ENCODE measurements at places on chromosomes 12 and 14.

DNA sequence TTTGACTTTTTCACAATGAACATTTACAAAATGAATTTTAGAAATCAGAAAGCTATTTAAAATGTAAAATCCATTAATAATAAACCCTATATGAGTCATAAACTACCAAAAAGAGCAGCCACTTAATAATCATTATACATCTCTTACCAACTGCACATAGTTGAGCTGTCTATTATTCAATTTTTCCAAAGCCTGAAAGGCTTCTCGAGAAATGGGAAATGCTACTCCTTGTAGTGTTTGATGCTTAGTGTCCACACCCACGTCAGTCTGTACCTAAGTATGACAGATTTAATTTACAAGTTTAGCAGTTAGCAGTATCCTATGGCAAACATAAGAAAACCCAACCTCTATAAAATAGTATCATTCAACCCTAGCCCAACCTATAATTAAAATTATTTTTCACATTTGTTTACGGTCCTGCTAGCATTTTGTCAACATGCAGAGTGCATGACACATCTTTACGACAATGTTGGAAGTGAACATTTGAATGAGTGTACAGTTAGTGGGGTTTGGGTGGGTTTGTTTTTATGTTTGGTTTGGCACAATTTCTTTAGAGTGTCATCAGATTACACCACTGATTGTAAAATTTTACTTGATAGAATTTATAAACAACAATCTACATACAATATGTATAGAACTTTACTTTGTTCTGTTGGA lies 8.4 kb downstream of the TWF1 start:
- no peak for DNase-seq

GRCh38 chr12:39240587-39240986 lies 202.3 kb downstream of the KIF21A start:
- DNase-seq, result no peak

- DNase-seq, result no peak
Measured at GRCh38 chr12:19972325-19973288, 395.7 kb upstream of the PDE3A start.

- DNase-seq, result no peak
Measured at GRCh38 chr12:34346372-34347034, 324.2 kb downstream of the ALG10 start.

DNA sequence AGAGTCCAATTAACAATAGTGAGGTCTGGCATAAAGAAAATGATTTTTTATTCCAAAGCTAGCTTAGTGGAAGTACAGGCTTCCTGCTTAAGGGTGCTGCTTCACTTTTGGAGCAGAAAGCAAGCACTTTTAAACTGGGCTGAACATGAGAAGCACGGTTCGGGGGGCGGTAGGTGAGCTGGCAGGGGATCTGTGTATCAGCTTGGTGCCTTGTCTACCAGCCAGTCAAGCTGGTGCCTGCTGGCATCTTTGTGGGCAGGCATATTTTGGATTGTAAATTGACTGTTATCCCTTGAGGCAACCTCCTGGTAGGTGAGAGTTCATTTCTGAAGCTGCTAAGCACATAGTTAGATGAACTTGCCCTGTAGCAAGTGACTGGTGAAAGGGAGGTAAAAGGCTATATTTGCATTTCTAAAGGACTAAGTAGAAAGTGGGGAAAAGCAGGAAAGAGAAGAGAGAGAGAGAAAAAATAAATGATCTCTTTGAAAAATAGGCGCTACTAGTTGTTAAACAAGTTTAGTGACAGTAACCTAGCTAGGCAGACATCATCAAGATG lies 121.1 kb upstream of the SYT10 start:
- no peak for DNase-seq

DNA sequence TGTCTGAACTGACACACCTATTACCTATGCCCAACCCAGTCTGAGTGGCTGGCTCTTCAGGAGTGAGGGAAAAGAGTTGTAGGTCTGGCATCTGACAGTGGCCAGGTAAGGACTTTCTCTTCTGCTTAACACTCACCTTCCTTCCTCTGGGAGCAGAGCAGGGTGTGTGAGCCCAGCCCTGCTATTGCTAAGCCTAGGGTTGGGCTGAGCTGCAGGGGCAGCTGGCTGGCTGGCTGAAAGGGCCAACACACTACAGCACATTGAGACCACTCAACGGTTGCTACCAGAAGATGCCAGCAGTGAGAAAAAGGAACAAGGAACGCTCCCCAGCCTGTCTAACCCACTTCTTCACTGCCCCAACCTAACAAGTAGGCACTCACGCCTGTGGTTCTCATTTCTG lies 201.2 kb downstream of the DPF3 start:
- no peak for DNase-seq

GRCh38 chr12:2759733-2760132 lies 35.0 kb upstream of the FKBP4 start:
- DNase-seq, result no peak

DNA sequence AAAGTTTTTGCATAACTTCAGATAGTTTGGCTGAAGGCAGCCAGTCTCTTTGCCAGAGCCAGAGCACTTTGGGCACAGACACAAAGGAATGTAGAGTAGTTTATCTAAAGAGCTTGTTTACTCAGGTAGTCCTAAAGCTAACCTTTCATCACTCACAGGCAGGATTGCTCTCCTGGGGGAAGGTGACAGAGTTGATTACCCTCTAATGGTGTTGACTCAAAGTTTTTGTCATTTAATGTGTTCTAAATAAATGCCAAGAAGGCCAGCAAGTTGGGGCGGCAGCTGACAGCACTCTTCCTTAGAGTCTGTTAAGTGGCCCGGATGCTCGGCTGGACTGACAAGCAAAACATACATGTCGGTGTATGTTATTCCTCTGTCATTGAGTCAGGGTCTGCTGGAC lies 9.3 kb upstream of the TAS2R46 start:
- no peak for DNase-seq

- DNase-seq, result peak; percentile 43
Measured at GRCh38 chr12:103884316-103884715, 43.3 kb upstream of the NT5DC3 start.
